Upper lobe of left lung (tissue), 6 donors: ENCODE measurements at places on chromosomes 11 and 22. TPM values are rescaled to one million over a fixed set of nuclear protein-coding genes. Genes with fewer than 3 reads are reported as not detected.

GRCh38 chr22:33332538-33332937, 274.4 kb upstream of the SYN3 start:
- peaks cover 3% of the 10 kb centered on the region for H3K4me1 ChIP-seq
- H3K27ac ChIP-seq, result no peak overlapping the region
- H3K4me3 ChIP-seq, result no peak overlapping the region
- H3K36me3 ChIP-seq, result no peaks in the 10 kb centered on the region
- H3K27me3 ChIP-seq, result no peaks in the 10 kb centered on the region

GRCh38 chr11:88324562-88325345, 12.8 kb downstream of the CTSC start:
- H3K27ac ChIP-seq, result no peak overlapping the region
- DNase-seq, result no peak
- H3K27me3 ChIP-seq, result no peaks in the 10 kb centered on the region
- H3K36me3 ChIP-seq, result no peaks in the 10 kb centered on the region
- H3K4me1 ChIP-seq, result peaks cover 15% of the 10 kb centered on the region
- no peak overlapping the region for H3K4me3 ChIP-seq

DNA sequence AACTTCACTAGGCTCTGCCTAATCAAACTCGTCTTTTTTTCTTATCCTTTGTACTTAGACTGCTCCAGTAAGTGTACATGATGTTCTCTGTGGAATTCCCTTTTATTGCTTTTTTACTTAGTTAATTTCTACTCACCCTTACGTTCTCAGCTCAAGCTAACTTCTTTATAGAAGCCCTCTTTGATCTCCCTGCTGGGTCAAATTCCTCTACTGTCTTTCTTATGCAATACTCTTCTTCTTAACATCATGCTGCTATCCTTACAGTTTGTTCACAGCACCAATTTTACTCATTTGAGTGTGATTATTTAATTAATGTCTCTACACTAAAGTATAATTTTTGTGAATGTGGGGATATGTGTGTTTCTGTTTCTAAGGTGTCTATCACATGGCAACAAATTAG, 498.3 kb downstream of the CNTN5 start:
- no peaks in the 10 kb centered on the region for H3K36me3 ChIP-seq
- no peak for DNase-seq
- no peaks in the 10 kb centered on the region for H3K4me1 ChIP-seq

DNA sequence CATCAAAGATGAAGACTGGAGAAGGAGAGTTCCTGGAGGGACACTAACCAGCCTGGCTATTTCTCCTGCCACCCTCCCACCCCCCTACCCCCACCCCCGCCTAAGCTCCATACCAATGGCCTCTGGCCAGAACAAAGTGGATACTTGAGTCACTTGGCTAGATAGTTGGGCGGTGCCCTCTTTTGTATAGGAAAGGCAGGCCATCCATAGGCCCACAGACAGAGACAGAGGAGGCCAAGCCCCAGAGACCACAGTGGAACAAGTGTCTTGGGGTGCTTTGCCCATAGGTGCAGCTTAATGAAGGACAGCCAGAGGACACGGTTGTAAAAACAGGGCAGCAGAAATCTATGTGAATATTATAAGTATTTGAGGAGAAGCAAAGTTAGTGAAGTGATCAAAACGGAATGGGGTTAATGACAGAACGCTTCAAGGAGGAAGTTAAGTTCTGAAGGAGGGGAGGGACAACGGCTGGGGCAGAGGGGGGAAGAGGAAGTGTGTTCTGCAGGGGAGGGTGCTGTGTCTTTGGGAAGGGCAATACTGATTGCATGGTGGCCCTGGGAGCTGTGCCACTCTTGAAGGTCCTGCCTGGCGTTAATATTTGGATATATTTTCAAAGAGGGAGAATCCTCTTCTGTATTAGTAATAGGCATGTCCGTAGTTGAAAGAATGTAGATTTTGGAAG, 32.7 kb downstream of the FLI1 start:
- no peaks in the 10 kb centered on the region for H3K27me3 ChIP-seq
- peak overlapping the region; percentile 80 for H3K27ac ChIP-seq
- H3K36me3 ChIP-seq, result no peaks in the 10 kb centered on the region
- H3K4me1 ChIP-seq, result peaks cover 78% of the 10 kb centered on the region

- H3K4me1 ChIP-seq, result peaks cover 23% of the 10 kb centered on the region
- DNase-seq, result peak; percentile 46
- peak overlapping the region; percentile 83 for H3K27ac ChIP-seq
- H3K36me3 ChIP-seq, result no peaks in the 10 kb centered on the region
Observed at GRCh38 chr11:111977146-111978027, 40.2 kb downstream of the DIXDC1 start.

DNA sequence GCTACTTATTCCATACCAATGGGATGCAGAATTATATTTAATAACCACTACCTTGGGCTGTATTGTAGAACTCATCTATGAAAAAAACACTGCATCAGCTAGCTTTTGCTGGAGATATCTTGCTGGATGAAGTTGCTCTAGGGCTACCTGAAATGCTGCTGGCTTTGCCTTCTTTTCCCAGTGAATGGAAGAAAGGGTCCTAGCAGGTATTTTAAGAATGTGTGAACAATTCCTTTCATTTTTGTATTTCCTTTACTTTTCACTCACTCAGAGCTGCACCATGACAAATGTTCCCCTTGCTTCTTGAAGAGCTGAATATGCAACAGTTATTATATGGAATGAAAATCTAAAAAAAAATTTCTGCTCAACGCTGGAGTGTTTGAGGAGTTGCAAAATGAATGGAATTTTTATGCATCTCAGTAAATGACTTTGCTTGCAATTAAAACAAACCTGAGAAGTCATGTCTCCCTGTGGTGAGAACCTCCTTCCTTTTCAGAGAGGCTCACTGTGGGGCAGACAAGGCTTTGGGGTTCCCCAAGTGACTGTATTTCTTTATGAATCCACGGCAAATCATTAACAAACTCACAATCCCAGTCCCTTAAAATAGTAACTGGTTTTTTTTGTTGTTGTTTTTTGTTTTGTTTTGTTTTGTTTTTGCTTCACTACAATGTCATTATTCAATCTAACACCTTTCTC, 566.8 kb upstream of the KIRREL3 start:
- H3K4me1 ChIP-seq, result no peaks in the 10 kb centered on the region
- DNase-seq, result no peak
- no peak overlapping the region for H3K27ac ChIP-seq
- no peak overlapping the region for H3K4me3 ChIP-seq

DNA sequence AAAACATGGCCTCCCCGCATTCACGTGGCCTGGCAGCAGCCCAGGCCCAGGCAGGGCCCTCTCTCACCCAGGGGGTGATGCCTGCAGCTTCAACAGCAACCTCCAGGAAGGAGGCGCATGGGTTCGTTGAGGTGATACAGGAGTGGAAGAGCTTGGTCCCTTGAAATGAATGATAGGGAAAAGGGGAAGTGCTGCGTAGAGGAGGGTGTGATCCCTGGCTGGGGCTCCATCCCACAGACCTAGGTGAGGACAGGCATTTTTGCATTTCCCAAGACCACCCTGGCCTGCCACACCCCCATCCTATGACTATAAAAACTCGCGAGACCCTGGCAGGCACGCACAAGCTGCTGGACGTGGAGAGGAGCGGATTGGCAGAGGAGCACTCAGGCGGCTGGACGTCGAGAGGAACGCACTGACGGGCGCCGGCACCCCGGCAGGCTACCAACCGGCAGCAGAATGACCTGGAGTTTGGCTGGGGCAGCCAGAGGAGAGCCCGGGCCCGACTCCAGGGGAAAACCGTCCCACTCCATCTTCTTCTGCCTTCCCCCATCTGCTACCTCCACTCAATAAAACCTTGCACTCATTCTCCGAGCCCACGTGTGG, 32.6 kb downstream of the RTN4R start:
- peak; percentile 74 for DNase-seq
- H3K36me3 ChIP-seq, result no peaks in the 10 kb centered on the region
- H3K4me3 ChIP-seq, result no peak overlapping the region
- peaks cover 23% of the 10 kb centered on the region for H3K4me1 ChIP-seq

DNA sequence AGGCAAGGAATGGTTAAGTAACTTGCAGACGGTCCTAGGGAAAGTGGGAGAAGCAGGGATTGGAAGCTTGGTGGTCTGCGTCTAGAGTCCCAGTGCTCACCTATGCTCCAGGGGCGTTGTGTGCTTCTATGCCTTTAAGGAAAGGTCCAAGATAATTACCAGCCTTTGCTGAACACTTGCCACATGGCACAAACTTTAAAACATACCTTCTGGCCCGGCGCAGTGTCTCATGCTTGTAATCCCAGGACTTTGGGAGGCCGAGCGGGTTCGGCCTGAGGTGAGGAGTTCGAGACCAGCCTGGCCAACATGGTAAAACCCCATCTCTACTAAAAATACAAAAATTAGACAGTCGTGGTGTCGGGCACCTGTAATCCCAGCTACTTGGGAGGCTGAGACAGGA, 2.3 kb downstream of the POLDIP3 start:
- H3K4me1 ChIP-seq, result peaks cover 73% of the 10 kb centered on the region
- H3K27ac ChIP-seq, result no peak overlapping the region
- H3K4me3 ChIP-seq, result peak overlapping the region; percentile 93

GRCh38 chr11:14454861-14455632, 44.6 kb downstream of the COPB1 start:
- H3K27ac ChIP-seq, result no peak overlapping the region
- DNase-seq, result no peak

DNA sequence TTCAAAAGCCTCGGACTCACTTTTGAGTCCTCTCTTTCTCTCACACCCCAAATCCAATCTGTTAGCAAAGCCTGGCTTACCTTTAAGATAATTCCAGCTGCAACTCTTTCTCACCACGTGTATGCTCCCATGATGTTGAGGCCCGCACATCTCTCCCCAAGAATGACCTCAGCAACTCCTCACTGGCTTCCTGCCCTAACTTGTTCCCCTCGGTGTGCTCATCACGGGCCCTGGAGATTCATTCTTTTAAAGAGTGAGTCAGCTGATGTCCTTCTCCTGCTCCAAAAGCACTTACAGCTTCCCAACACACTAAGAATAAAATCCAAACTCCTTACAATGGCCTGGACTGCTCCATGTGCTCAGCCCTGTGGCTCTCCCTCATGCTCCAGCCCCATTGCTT, 1041.3 kb downstream of the OPCML start:
- no peaks in the 10 kb centered on the region for H3K27me3 ChIP-seq
- H3K27ac ChIP-seq, result no peak overlapping the region
- DNase-seq, result no peak
- no peaks in the 10 kb centered on the region for H3K4me1 ChIP-seq
- no peak overlapping the region for H3K4me3 ChIP-seq
- H3K36me3 ChIP-seq, result no peaks in the 10 kb centered on the region

DNA sequence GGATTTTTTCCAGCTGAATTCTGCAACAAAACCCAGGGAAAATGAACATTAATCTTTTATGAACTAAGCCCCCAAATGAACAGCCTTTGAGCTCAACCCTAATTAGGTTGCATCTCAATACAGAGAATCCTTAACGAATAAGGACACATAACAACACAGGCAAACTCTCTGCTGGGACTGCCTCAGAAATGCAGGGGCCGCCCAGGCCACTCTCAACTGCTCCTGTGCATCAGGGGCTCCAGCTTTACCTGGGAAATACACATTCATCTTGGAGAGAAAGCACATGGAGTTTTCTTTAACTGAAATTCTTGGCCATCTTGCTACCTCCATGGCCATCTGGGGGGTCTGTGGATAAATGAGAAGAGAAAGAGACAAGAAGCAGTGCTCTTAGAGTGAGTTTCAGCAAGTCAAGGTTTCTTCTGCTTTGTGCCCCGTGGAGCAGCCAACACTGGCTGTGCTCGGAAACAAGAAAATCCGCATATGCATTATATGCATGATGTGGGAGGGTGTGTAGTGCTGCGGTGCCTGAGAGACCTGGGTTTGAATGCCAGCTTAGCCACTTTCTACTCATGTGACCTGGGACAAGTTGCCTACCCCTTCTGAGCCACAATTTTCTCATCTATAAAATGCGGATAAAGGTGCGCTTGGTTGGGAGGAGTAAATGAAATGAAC, 81.9 kb upstream of the RCN1 start:
- H3K27ac ChIP-seq, result no peak overlapping the region
- H3K27me3 ChIP-seq, result no peaks in the 10 kb centered on the region
- H3K4me1 ChIP-seq, result no peaks in the 10 kb centered on the region
- no peaks in the 10 kb centered on the region for H3K36me3 ChIP-seq

GRCh38 chr11:13098063-13098462, 88.9 kb downstream of the RASSF10 start:
- H3K27ac ChIP-seq, result no peak overlapping the region
- DNase-seq, result peak; percentile 51
- H3K27me3 ChIP-seq, result no peaks in the 10 kb centered on the region

DNA sequence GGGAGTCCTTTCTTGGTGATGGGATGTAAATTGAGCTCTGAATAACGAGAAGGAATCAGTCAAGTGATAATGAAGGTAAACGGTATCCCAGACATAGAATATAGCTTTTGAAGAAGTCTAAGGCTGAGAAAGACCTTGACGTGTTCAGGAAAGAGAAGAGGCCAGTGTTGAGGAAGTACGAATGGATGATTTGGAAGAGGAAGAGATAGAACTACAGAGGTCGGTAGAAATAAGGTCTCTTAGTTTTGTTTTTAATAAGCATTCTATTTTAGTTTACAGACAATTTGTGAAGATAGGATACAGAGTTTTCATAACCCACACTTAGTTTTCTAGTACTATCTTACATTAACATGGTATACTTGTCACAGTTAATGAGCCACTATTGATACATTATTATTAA, 1598.1 kb downstream of the FAM181B start:
- no peak overlapping the region for H3K4me3 ChIP-seq
- H3K27ac ChIP-seq, result no peak overlapping the region
- no peaks in the 10 kb centered on the region for H3K27me3 ChIP-seq
- no peaks in the 10 kb centered on the region for H3K36me3 ChIP-seq
- H3K4me1 ChIP-seq, result no peaks in the 10 kb centered on the region

GRCh38 chr11:44998051-44998450, 47.4 kb upstream of the TP53I11 start:
- H3K4me3 ChIP-seq, result no peak overlapping the region
- no peaks in the 10 kb centered on the region for H3K36me3 ChIP-seq
- H3K27me3 ChIP-seq, result no peaks in the 10 kb centered on the region
- no peak overlapping the region for H3K27ac ChIP-seq

DNA sequence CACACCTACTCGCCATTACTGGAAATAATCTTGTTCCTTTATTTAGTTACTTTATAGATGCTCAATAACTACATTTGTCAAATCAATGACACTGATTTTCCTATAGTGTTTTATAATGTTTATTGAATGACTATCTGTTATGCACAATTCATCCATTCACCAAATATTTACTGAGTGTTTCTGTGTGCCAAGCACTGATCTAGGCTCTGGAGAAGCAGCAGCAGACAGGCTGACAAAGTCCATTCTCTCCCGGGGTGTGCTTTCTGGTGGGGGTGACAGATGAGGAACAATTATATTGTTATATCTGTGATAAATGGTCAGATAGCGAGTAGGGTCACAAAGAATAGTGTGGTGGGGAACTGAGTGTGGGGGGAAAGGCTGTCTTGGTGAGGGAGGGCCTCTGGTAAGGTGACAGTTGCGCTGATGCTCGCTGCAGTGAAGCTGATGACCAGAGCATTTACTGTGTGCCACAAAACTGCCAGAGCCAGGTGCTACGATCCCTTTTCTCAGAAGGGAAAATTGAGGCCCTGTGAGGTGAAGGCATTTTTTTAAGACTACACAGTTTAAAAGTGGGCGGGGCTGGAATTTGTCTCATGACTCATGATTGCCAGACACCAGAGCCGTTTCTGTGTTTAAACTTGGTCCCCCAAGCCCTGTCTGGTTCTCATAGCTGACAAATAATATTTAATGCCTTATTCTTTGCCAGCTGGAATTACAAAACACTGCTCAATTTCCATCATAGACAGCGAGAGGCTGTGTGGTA, 10.2 kb downstream of the PACS1 start:
- H3K4me3 ChIP-seq, result no peak overlapping the region
- peaks cover 51% of the 10 kb centered on the region for H3K4me1 ChIP-seq
- peak overlapping the region; percentile 65 for H3K27ac ChIP-seq
- peak; percentile 62 for DNase-seq

Gene PGR
- total RNA-seq, result 3.0 TPM

Gene HEPHL1
- total RNA-seq, result not detected

Gene RHOD
- total RNA-seq, result 14.7 TPM

Gene RPS13
- 999 TPM for total RNA-seq

Gene TIGD3
- total RNA-seq, result 0.51 TPM
